ENCODE measurements at places on chromosomes 7 and 10. TPM values are rescaled to one million over a fixed set of nuclear protein-coding genes. Genes with fewer than 3 reads are reported as not detected.

- no peak for DNase-seq
- no peak overlapping the region for H3K27ac ChIP-seq
- no peak overlapping the region for H3K4me3 ChIP-seq
- H3K27me3 ChIP-seq = no peaks in the 10 kb centered on the region
- peaks cover 4% of the 10 kb centered on the region for H3K4me1 ChIP-seq
- peaks cover 7% of the 10 kb centered on the region for H3K36me3 ChIP-seq
These were observed 167.9 kb downstream of the RNF216 start for GRCh38 chr7:5613607-5614006.

- H3K27me3 ChIP-seq = no peaks in the 10 kb centered on the region
- H3K27ac ChIP-seq = no peak overlapping the region
- DNase-seq = no peak
- no peaks in the 10 kb centered on the region for H3K36me3 ChIP-seq
- H3K4me3 ChIP-seq = no peak overlapping the region
These were observed 277.0 kb upstream of the MTPN start for GRCh38 chr7:136254148-136254547.

GRCh38 chr10:69642747-69643146 is 12.7 kb downstream of the FAM241B start:
- H3K4me1 ChIP-seq = peaks cover 23% of the 10 kb centered on the region
- no peak overlapping the region for H3K4me3 ChIP-seq
- DNase-seq = no peak
- H3K27me3 ChIP-seq = no peaks in the 10 kb centered on the region

DNA sequence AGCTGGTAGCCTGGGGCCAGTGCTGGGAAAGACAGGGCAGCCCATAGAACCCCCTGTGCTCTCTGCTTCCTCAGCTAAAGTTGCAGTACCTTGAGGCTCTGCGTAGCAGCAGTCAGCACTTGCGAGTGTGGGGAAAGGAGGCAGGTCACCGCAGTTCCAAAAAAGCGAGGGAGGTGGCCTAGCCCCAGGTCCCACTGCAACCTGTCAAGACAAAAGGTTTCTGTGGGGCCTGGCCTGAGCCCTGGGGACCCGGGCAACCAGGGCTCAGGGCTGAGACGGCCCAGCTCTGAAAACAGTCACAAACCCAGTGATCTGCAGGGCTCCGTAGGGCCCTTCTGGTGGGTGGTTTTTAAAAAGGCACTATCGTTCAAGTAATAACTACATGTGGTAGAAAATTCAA is 19.5 kb downstream of the RRP12 start:
- no peak for DNase-seq
- H3K27me3 ChIP-seq = no peaks in the 10 kb centered on the region
- no peak overlapping the region for H3K4me3 ChIP-seq
- H3K27ac ChIP-seq = no peak overlapping the region
- H3K4me1 ChIP-seq = no peaks in the 10 kb centered on the region

- peaks cover 2% of the 10 kb centered on the region for H3K36me3 ChIP-seq
- no peaks in the 10 kb centered on the region for H3K27me3 ChIP-seq
- H3K4me1 ChIP-seq = no peaks in the 10 kb centered on the region
- DNase-seq = no peak
- no peak overlapping the region for H3K27ac ChIP-seq
- no peak overlapping the region for H3K4me3 ChIP-seq
These were observed 12.6 kb upstream of the AOAH start for GRCh38 chr7:36736899-36737211.

DNA sequence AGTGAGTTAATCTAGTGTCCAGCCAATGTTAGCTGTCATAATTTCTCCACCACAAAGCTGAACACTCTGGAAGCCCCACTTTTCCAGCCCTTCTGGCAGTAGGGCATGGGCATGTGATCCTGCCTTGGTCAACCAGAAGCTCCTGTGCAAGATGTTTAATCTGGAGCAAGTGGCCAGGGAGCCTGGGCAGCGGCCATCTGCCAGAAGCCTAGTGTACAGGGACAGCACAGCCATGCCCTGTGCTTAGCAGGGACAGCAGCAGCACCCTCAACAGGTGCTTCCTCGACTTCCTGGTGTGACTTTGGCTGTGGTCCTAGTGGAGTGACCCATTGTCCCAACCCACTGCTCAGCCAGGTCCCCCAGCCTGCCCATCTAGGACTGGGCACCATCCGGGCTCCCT is 10.3 kb downstream of the RBP3 start:
- no peaks in the 10 kb centered on the region for H3K4me1 ChIP-seq
- H3K4me3 ChIP-seq = no peak overlapping the region
- H3K36me3 ChIP-seq = no peaks in the 10 kb centered on the region

The EBLN1 gene
- not detected for total RNA-seq

The WIPF3 gene
- total RNA-seq = not detected

Measured in MCF 10A (cell line).